ENCODE measurements at places on chromosomes 2 and 18.

DNA sequence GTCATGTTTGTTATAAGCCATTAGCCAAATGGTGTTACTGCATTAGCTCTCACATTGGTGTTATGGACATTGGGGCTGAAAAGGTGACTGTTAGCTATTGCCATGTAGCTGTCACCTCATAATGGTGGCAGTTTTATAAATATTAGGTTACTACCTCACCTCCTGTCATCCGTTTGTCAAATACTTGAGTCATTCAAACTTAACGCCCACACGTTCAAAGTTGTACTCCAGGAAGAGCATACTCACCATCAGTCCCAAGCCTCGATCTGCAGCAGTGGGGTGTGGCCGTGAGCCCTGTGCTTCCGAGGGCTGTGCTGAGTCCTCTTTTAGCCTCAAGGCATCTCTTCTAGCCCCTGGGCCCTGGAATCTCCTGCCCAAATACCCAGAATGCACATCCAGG lies 87.3 kb downstream of the PDK1 start:
- DNase-seq = peak; percentile 12

DNA sequence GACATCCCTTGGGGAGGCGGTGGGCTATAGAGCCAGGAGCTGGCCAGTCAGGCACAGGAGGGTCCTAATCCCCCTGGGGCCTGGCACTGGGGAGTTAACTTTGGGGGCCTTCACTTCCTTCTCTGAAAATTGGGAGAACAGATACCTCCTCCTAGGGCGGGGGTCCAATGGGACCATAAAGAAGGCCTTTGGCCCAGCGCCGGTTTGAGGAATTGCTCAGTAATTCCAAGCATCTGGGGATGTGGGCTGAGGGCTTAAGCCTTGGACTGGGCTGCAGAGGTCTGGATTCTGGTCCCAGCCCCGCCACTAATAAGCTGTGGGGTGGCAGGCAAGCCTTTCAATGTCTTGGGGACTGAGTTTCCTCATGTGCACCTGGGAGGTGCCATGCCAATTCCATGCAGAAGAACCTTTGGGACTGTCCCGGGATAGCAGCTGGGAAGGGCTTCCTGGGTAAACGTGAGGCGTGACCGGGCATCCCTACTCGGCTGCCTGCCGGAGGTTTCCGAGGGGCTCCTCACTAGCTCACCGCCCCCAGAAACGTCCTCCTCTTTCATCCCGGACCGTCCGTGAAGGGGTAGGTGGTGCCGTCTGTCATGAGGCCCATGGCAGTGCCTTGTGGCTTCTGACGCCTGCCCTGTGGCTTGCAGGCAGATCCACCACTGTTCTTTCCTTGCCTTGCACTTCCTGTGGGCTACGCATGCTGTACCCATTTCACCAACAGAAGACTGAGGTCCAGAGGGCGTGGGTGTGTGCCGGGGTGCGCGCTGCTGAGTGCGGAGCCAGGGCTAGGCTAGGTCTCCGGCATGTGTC lies 67.4 kb upstream of the HPCAL1 start:
- DNase-seq = no peak

DNA sequence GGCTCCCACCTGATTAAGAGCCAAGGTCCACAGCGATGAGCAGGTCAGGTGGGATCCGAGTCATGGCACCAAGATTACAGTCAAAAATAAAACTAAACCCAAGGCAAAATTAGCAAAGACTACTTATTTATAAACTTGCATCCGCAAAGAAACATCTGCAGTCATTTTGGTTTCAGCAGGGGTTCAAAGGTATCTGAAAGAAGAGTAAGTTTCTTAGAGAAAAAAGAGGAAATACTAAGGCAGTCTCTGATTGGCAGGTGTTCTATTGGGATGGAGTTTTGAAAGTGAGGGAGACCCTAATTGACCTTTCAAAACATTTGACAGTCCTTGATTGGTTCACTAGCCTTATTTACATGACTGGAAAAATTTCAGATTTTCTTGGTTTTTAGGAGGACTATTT lies 11.0 kb upstream of the PLB1 start:
- DNase-seq = no peak

GRCh38 chr18:49744376-49745008 lies 68.8 kb downstream of the ACAA2 start:
- no peak for DNase-seq
